ENCODE measurements at places on chromosomes 2 and 18. TPM values are rescaled to one million over a fixed set of nuclear protein-coding genes. Genes with fewer than 3 reads are reported as not detected.
A peak's percentile ranks its signal among the peaks of the same experiment; 100 is the strongest.

GRCh38 chr2:119431155-119431975, at the start of gene TMEM37:
TSS of gene TMEM37 (plus strand) at chr2:119431854. CDS start at chr2:119431904, 50 bp downstream.
- DNase-seq, result peak; percentile 89

DNA sequence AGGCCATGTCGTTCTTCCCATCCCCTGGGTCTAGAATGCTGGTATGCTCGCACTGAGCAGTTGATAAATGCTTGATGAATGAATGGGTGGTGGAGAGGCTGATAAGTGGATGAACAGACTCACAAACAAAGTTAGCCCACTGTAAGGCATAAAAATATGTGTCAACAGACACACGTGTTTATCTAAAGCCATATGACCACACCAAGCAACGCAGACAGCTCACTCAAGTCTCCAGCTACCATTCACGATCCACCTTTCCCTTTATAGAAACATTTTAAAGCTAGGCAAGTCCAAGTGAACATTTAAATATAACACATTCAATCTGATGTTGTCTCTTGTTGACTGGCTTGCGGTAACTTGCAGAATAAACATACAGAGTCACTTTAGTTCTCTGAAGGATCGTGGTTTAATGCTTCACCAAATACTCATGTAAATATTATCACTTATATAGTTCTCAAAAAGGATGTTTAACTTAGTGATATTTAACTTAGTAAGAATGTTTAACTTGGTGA, 105.5 kb downstream of the NOL10 start:
- no peak for DNase-seq

DNA sequence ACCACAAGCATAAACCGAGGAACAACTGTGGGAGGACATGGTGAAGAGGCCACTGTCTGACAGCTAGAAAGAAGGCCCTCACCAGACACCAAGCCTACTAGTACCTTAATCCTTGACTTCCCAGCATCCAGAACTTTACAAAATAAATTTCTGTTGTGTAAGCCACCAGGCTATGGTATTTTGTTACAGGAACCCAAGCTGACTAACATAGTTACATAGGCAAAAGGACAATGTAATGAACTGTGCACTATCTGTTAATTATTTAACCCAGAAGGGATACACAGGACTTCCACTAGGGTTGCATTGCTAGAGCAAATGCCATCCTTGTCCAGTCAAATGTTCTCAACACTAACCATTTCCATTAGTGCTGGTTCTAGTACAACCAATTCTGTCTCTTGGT, 47.7 kb upstream of the DOK6 start:
- no peak for DNase-seq

DNA sequence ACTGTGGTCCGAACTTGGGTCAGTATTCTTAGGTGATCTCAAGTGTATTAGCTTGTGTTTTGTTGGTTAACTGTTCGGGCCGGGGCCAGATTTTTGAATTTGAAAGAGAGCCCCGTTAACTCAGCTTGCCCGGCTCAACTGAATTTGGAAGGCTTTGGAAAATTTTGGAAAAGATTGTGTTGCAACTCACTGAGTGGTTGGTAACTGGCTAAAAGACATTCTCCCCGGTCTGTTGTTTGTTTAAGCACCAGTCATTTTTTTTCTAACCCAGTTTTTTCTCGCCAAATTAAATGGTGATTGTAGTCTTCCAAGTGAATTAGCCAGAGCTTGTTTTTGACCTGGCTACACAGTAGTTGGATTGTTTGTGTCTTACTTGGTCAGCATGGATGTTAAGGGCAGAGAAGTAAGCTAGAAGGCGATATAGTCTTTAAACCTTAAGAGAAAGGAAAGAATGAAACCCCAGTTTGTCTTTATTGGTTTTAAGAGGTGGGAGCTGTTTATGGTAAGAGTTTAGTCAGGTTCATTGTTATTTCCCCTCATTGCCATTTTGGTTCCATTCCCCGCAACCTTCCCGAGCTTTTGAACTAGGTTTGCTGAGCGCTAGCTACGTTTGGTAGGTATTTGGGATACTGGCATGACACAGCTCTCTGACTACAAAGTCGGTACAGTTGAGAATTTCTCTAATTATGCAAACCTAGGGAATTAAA, 2.4 kb downstream of the MAP4K4 start:
- DNase-seq, result no peak

DNA sequence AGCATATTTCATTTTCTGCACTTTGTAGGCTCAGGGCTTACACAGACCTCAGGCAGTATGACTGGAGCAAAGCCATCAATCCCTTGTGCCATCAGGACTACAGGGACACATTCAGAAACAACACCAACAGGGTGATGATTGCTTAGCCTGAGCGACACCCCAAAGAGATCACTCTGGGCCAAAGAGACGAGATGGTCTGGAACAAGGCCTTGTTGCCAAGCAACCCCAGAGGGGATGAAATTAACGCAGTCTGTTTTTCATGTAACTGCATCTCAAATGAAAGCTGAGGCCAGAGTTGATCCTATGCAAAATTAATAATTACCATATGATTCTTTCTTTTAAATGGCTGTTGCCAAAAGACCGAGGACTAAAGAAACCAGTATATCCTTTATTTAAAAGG, 20.2 kb upstream of the B3GNT2 start:
- DNase-seq, result no peak

GRCh38 chr2:96554293-96555145, 18.0 kb downstream of the ARID5A start:
- peak; percentile 88 for DNase-seq

- no peak for DNase-seq
Measured at GRCh38 chr2:169038338-169038757, 7.2 kb upstream of the ABCB11 start.

GRCh38 chr18:51020536-51020935, 9.5 kb upstream of the SMAD4 start:
- no peak for DNase-seq

DNA sequence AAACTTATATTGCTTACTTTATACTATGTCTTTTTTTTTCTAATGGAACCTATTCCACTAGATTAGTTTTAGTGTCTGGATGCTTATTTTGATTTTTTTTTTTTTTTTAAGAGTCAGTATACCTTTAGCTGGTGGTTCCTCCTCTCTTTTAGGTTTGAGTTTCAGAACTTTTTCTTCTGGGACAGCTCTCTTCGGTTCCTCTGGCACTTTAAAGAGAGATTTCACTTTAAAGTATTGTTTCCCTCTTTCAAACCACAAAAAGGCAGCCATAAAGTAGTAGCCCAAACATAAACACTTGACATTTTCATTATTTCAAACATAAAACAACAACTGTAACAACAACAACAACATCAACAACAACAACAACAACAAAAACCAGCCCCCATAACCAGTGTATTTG, 123.3 kb downstream of the TTN start:
- DNase-seq, result no peak

DNA sequence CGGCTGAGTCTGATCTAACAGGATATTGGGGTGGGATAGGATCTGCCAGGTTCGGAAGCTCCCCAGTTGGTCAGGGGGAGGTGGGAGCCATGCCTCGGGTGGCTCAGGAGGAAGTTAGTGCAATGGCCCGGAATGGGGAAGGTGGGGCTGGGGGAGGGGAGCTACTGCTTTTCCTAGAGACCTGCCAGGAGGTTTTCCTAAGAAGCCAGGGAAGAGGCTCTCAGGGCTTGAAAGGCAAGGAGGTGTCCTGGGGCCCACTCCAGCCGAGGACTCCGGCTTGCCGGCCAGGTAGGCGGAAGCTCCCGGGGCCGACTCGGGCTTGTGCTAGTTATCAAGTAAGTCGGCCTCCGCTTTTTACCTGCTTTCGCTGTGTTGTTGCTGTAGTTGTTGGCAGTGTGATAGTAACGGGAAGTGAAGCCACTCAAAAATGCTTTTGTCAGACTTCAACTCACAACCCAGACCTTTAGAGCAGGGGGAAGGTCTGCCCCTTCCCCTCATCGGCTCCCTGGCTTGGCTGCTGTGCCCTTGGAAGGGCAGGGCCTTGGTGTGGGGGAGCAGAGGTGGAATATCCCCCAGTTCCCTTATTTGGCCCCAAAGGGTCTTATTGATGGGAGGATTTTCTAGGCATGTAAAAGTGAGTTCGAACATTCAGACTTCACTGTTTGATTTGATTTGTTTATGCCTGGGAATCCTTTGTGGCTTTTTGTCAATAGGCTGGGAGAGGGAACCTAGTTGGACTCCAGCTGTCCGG, 5.4 kb downstream of the GDF7 start:
- DNase-seq, result no peak

DNA sequence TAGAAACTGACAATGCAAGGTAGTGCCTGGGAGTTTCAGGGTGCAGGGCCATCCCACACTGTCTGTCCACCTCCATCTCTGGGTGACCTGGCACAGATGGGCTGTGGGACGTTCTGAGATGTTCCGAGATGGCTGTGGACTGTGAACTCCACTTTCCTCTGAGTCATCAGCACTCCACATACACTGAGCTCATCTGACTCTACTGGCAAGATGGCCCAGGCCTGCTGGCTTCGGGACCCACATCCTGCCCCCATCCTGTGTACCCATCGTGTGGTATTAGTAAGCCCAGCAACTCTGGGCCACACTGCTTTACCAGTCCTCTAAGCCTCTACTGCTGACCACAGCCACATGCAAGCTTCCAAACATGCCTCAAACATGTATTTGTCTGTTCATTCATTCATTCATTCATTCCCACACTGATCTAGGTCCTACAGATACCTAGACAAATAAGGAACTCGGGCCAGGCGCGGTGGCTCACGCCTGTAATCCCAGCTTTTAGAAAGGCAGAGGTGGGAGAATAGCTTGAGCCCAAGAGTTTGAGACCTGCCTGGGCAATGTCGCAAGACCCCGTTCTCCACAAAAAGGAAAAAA, 124.8 kb upstream of the CXCR4 start:
- no peak for DNase-seq

- DNase-seq, result peak; percentile 45
Measured at GRCh38 chr2:96788442-96789244, 27.4 kb upstream of the CNNM3 start.

- DNase-seq, result no peak
Measured at GRCh38 chr2:225989809-225990208, 590.3 kb downstream of the NYAP2 start.

GRCh38 chr18:3236470-3236869, 11.1 kb upstream of the MYL12A start:
- DNase-seq, result no peak

DNA sequence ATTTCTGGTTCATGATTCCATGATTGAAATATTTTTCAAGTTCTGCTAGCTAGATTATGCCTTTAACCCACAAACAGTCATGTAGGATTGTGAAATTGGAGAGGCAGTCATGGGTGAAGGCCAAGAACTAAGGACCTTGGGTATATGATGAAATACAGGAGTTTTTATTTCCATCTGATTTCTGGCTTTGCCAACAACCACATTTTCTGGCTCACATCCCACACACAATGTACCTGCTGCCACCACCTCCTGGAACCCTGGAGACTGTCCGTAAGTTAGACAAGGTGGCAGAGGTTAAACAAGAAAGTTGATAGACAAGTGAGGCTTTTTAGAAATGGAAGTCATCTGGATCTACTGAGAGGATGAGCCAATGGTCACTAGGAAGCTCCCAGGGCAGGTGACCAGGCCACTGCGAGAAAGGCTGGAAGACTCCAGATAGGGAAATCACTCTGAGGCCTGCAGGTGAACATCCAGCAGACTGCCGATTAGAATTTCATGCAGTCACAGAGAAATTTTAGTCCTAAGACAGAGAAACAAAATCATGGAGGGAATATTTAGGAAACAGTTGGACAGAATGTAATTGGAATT, 402.0 kb downstream of the ALK start:
- DNase-seq, result no peak

GRCh38 chr2:135590619-135591260, 59.5 kb downstream of the R3HDM1 start:
- DNase-seq, result no peak

- DNase-seq, result peak; percentile 90
Measured at GRCh38 chr18:4455113-4455811, at the start of gene DLGAP1. TSS of gene DLGAP1 (minus strand) at chr18:4455307.

- no peak for DNase-seq
Measured at GRCh38 chr2:8624855-8625398, 56.9 kb upstream of the ID2 start.

DNA sequence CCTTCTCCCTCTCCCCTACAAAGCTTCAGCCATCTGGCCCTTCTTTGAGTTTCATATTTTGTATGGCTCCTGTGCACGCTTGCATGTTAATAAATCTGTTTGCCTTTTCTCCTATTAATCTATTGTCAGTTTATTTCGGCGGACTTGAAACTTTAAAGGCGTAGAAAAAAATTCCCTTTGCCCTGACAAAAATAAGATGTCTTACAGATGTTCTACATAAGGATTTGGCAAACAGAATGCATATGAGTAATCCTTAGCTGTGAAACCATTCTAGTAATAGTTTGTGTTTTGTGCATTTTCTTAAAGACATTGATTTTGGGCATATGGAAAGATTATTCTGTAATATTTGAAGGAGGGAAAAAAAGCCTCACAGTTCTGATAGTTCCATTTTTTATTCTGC, 15.0 kb upstream of the BMPR2 start:
- no peak for DNase-seq

GRCh38 chr2:26017464-26018183, 16.3 kb upstream of the RAB10 start:
- no peak for DNase-seq

DUSP19 gene
- 1.8 TPM for polyA plus RNA-seq

CYS1 gene
- 276 TPM for polyA plus RNA-seq

GRHL1 gene
- 2.3 TPM for polyA plus RNA-seq

MAPK4 gene
- 9.2 TPM for polyA plus RNA-seq

KCNIP3 gene
- polyA plus RNA-seq, result 14.8 TPM

CTLA4 gene
- polyA plus RNA-seq, result 0.22 TPM

MROH2A gene
- 1.8 TPM for polyA plus RNA-seq

INHA gene
- polyA plus RNA-seq, result 2.5 TPM

SPHKAP gene
- not detected for polyA plus RNA-seq

LRPPRC gene
- 71.3 TPM for polyA plus RNA-seq

TLX2 gene
- not detected for polyA plus RNA-seq

NEB gene
- polyA plus RNA-seq, result 1.6 TPM

ZSWIM2 gene
- polyA plus RNA-seq, result not detected

HJURP gene
- not detected for polyA plus RNA-seq

RAD51AP2 gene
- polyA plus RNA-seq, result not detected

All from kidney (tissue), 22 donors.